Activated CD4-positive, alpha-beta T cell treated with anti-CD3 and anti-CD28 coated beads for 4 hours (primary cell): ENCODE measurements at places on chromosomes 2 and 18.

GRCh38 chr2:55169915-55170314, 62.2 kb downstream of the CLHC1 start:
- no peak for DNase-seq

DNA sequence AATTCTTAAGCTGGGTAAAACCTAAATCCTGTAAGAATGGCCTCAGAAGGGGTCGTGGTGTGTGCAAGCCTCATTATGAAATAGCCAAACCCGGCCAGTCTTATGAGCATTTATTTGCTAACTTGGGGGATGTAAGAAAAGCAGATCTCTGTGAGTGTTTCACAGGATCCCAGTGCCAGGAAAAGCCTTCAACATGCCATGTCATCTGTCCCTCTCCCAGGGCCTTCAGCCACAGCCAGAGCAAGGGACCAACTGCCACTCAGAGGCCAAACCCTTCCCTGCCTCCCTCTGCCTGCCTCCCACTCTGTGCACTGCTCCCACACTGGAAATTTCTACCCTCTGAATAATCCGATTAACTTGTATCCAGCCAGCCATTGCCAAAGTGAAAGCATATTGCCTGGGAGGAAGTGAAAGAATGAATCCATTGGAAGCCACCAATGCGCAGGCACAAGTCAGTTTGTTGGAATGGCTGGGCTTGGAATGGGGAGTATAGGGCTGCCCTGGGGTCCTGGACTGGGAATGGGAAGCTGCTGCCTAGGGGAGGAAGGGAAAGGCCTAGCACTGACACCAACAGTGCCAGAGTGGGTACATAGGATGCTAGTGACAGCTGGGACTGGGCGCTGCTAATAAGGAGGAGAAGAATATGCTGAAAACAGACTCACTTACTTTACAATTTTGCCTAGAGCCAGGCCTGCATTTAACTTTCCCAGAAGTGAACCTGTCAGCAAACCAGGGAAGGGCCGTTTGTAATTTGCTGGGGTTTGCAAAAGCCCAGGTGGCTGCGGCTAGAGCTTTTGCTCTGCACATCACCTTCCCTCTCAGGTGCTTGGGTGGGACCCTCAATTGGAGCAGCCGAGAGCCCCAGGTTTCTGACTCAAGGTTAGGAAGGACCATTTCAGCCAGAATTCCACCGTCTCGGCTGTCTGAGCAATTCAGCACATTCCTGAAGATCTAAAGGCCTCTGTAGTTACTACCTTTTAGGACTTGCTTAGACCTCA, 146.6 kb upstream of the NCK2 start:
- DNase-seq: no peak

GRCh38 chr2:150621526-150622213, 134.2 kb upstream of the RND3 start:
- no peak for DNase-seq

DNA sequence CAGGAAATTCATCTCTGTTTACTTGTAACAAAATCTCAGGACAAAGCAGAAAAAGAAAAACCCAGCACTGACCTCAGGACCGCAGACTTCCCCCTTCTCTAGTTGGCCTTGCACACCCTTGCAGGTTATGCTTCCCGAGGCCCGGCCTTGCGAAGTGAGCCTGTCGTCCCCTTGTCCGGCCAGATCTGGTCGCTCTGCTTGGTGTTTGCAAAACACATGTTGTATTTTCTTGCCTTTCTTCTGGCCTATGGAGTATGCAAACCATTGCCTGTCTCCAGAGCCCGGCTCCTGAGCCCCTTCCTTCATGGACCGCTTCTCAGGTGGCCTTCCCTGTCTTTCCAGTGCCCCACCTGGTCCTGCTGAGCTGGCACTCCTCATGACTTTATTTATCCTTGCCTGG, 4.8 kb downstream of the IMPA2 start:
- no peak for DNase-seq

GRCh38 chr2:175008009-175008408, 2.8 kb upstream of the CHN1 start:
- no peak for DNase-seq

GRCh38 chr18:36155851-36156757, 26.4 kb downstream of the ELP2 start:
- no peak for DNase-seq

DNA sequence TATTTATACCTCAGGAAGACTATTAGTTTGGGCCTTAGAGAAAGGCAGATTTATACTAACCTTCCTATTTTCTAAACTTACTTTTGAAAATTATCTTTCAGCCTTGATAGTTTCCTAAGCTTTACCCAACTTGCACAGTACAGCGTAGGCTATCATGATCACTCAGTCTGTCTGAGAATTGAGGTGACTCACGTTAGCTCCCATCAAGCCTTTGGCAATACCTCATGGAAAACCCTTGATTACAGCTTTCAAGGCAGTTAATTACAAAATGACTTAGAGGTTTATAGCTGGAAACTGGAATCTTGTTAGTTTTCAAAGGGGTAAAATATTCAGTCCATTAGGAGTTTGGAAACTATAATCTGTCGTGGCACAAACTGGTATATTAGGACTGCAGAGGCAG, 26.4 kb upstream of the ARMC9 start:
- no peak for DNase-seq

DNA sequence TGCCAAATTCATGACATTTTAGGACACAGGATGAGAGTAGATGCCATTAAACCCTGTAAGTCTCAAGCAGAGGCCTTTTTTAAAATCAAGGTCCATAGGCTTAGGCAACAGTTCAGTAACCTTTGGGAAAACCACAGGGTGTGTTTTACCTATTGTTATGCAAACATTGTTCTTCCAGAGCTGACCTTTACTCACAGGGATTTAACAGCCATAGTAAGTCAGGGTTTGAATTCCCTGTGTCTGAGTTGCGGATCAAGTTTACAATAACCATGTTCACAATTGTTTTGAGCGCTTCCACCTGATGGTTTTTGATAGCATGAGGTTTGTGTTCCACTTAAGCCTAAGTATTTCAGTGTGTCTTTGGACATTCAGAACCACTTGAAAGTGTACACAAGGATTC, 160.1 kb upstream of the BOD1L2 start:
- no peak for DNase-seq
